ENCODE measurements at places on chromosomes 6 and 20.

- DNase-seq, result no peak
These were observed 44.2 kb downstream of the KCNK5 start for GRCh38 chr6:39184906-39185580.

DNA sequence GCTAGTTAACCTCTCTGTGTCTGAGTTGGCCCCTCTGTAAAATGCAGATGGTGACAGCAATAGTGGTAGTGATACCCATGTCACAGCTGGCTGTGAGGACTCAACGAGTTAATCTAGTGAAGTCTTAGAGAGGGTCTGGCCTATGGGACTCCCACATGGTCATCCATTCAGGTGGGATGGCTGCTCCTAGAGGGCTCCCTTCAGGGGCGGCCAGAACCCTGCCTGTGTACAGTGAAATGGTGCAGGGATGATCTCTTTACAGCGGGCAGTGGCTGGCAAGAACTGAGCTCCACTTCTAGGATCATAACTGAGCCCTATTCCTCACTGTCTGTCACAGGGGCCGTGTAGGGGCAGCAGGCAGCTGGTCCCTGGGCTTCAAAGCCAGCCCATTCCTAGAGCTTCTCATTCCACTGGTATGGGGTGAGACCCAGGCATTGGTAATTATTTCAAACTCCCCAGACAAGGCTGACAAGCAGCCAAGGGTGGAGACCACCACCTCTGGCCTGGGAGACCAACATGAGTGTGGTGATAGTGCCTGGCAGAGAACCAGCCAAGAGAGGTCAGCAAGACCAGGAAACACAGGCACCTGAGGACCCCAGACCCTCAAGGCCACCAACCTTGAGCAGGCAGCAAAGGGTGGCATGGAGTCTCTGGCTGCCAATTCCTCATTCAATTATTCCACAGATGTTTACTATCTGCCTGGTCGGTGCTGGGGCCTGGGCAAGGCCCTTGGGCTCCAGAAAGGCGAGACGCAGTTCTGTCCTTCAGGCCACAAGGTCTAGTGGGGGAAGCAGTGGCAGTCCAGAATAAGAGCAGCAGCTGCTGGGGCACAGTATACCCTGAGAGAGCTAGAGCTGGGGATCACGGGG, 103.4 kb downstream of the MRPL14 start:
- DNase-seq, result no peak

DNA sequence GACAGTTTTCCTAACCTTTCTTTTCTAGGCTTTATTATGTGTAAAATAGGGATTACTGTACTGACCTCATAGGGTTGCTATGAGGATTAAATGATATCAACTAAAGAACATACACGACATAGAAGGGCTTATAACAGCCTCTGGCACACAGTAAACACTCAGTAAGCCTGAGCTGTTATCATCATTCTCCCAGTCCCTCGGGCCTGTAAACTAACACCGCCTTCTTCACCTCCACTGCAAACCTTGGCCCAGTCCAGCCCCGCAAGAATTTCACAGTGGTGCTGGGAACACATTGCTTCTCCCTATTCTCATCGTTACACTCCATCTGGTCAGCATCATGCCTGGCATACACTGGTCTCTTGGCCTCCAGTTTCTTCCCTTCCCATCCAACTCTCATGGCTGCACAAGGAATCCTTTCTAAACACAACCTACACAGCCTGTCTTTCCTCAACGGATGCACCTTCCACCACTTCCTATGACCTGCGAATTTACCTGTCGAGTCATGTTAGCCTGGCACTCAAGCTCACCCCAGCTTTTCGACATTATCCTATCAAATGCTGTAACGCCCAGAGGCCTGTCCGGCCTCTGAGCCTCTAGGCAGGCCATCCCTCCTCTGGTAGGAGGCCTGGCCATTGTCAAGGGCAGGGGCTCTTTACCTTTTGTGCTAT, 92.1 kb downstream of the FYN start:
- DNase-seq, result peak; percentile 71

DNA sequence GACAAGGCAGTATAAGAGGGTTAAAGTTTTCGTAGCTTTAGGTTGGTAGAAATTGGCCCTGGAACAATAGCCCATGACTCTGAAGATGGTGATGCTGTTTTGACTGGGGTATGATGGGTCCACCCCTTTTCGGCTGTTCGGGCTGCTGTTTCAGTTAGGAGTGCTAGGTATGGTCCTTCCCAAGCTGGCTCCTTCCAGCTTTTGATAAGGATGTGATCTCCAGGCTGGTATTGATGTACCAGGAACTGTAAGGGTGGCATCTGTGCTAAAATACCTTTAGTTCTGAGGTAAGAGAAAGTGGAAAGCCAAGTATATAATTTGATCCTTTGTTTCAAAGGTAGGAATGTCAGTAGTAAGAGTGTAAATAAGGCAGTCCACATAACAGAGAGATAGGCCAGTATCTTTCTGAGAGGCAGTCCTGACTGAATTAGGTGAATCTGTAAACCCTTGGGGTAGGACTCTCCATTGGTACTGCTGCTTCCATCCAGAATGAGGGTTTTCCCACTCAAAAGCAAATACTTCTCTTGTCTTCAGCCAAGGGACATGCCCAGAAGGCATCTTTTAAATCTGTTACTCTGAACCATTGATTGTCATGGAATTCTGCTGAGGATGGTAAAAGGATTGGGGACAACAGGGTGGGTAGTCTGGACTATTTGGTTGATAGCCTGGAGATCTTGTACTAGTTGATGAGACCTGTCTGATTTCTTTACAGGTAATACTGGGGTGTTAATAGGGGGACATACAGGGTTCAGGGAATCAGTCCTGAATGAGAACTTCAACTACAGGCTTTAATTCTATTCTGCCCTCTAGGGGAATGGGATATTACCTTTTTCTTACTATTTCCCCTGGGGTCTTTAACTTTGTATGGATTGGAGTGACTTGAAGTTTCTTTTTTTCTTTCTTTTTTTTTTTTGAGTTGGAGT, 6.1 kb upstream of the ZNFX1 start:
- no peak for DNase-seq

DNA sequence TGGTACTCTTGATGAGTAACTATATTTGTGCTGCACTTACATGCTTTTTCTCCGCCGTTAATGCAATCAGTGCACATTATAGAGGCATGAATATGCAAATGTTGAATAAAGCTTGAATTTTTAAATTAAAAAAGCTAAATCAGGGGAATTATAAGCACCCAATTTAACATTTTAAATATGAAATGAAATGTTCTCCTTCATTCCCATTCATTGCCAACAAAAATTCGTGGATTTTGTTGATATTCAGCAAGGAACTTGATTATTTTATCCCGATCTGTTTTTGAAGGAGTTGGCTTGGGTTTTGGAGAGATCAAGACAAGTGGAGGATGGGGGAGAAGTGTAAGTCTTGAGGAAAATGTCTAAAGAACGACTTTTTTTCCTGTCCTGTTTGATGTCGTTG, 318.7 kb upstream of the SOX4 start:
- DNase-seq, result no peak
